Transverse colon (tissue), 4 donors: ENCODE measurements at places on chromosomes 5 and 9. TPM values are rescaled to one million over a fixed set of nuclear protein-coding genes. Genes with fewer than 3 reads are reported as not detected.

Gene CDC20B
- total RNA-seq = not detected

DNA sequence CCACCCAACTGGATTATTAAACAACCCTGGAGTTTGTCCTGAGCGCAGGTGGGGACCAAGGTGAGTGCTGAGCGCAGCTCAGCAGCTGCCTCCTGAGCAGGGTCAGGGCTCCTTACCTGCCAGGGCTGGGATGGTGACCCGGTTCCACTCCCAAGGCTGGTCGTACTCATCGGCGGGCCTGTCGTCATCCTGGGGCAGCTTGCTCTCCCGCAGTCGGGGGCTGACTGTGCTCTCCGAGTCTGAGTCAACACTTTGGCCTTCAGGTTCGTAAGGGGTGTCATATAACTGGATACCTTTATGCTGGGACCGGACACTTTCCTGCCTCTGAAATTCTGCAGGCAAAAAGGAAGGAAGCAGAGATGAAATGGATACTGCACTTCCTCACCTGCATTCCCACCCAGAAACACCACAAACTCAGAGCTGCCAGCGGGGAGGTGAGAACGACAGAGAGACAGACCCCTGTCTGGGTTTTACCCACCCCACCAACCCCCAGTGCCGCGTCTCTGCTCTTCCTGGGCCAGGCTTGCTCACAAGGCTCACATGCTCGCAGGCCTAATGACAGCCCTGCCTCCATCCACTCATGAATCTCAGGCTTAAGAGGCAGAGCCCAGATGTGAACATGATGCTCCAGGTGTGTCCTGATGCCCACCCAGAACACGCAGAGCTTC is 70.7 kb upstream of the SLC25A51 start:
- no peak for DNase-seq

- DNase-seq = no peak
Measured at GRCh38 chr9:36872641-36873040, 161.4 kb downstream of the PAX5 start.

Gene RGS3
- total RNA-seq = 62.7 TPM

DNA sequence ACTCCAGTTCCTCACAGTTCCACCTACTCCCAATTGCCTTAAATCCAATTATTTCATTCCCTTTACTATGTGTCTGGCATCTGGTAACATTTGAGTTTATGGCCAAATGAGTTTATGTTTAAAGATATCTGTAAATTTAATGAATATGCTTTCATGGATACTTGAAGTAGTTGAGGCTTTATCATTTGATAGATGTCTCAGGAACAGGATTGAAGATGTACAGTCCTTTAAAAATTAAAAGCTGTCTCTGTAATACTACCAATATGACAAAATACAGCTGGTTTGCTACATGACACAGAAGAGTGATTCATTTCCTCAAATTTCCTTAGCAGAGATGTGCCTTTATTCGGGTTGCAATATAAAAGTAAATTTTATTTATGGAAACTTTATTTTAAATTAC is 2326.0 kb upstream of the ACO1 start:
- DNase-seq = no peak

- DNase-seq = no peak
Measured at GRCh38 chr5:144210655-144211054, 40.0 kb downstream of the KCTD16 start.

GRCh38 chr5:17088051-17088450 is 129.4 kb upstream of the BASP1 start:
- no peak for DNase-seq

- no peak for DNase-seq
Measured at GRCh38 chr5:40381016-40381415, 298.7 kb upstream of the PTGER4 start.

DNA sequence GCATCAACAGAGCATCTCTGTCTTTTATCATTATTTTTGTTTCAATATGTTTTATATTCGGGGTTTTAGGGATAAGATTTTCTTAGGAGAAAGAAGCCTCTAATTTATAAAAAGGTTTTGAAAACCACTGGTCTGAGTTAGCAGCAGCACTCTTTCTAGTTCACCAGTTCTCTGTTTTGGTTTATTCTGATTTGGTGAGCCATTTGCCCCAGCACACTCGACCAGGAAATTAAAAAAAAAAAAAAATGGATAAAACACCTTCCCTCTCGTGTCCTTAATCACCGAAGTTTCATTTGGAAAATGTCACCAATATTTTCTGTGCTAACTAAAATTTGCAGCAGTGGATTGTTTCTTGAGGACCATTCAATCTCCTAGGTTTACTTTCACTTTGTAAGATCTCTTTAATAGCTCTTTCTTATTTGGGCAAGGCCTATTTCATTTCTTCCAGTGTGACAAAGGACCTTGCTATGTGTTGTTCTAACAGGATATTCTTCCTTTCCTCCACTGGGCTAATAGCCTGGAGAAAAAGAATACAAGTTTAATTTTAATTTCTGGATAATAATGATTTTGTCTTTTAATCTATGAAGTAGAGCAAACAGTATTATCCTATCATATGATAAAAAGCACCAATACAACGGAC is 57.8 kb upstream of the ANXA1 start:
- DNase-seq = no peak

DNA sequence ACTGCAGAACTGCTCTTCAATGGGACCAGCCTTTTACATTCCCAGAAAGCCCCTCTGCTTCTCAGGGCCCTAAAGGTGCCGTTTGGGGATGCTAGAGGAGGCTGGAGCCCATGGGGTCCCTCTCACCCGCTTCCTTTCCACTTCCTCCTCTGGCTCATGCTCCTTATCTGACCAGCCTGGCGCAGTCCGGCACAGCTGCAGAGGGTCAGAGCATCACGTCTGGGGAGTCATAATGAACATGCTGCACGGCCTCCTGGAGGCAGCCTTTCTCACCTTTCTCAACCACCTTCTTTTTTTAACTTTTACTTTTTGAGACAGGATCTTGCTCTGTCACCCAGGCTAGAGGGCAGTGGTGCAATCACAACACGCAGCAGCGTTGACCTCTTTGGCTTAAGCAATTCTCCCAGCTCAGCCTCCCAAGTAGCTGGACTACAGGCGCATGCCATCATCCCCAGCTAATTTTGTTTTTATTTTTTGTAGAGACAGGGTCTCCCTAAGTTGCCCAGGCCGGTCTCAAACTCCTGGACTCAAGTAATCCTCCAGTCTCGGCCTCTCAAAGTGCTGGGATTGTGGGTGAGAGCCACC is 15.1 kb upstream of the TCF7 start:
- no peak for DNase-seq

DNA sequence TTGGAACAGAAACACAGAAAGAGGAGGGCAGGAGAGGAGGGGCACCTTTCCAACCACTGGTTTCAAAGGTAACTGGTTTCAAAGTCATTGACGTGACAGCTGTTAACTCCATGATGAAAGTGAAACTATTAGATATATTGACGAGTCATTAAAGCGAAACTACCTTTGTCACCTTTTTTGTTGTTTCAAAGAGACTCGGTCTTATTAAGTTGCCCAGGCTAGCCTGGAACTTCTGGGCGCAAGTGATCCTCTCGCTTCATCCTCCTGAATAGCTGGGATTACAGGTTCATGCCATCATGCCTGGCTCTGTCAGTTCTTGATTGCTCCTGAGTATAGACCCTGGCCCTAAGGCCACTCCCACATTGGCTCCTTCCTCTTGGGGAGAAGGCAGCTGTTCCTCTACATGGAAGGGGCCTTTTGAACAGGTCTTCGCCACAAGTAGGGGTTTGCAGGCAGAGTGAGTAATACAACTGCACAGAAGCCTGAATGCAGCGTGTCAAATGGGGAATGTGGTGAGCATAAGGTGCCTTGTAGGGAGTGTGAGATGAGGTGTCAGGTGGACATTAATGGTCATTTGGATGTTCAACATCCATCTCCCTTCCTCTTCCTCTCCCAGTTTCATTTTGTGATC is 3.4 kb upstream of the F12 start:
- no peak for DNase-seq

Gene EQTN
- total RNA-seq = 0.64 TPM

DNA sequence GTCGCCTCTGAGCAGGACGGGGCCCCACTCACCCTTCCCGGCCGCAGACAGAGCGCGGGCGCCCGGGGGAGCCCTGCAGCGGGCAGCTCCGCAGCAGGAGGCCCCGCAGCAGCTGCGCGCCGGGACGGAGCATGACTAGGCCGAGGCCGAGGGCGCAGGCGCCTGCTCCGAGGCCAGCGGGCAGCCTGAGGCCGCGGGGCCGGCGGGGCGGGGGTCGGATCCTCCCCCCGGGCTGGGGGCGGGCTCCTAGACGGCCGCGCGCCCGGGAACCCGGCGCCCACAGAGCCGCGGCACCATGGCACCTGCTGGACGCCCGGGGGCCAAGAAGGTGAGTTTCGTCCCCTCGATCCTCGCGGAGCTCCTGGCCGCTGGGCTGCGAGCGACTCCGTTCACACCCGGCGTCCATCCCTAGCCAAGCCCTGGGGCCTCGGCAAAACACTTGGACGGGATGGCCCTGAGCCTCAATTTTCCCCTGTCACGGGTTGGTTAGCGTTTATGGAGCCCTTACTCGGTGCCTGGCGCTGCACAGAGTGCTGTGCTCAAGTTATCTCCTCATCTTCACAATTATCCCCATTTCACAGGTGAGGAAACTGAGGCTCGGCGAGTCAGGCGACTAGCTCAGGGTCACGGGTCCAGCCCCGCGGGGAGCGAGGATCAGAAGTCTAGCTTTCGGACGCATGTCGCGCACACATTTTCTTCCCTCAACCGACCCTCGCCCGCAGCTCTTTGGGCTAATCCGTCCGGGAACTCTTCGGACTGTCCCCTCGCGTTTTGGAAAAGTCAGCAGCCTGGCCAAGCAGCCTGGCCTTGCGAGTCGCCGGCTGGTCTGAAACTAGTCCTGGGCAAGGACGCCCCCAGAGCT is at the start of the genes BHMT2 and DMGDH:
Gene BHMT2 (plus strand): TSS at position 280 of the 862 bp plus-strand sequence. CDS start 16 bp downstream, at position 296.
Gene DMGDH (minus strand): TSS at position 187 of the 862 bp plus-strand sequence. CDS start 54 bp downstream, at position 133.
- peak; percentile 8 for DNase-seq

DNA sequence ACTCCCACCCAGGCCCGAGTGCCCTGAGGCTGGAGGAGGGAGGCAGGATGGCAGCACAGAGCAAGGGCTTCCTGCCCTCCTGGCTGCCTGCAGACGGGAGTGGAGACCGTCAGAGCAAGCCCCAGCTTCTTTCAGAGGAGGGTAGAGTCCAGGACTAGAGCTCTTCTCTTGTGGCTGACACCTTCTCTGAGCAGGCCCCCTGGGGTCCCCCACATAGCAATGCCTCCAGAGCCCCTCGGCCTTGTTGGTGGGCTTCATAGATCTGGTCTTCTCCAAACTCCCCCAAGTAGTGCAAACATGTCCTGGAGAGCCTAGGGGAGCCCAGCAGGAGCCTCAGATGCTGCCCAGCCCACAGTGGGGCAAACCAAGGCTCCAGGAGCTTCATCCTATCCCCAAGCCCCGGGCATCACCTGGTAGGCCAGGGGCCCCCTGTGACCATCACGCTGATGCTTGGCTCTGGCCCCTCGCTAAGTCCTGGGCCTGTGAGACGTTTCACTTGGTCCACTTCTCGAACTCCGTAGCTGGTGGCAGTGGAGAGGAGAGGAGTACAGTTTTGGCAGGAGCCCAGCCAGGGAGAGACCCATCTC is 2.0 kb downstream of the MZB1 start:
- DNase-seq = no peak

DNA sequence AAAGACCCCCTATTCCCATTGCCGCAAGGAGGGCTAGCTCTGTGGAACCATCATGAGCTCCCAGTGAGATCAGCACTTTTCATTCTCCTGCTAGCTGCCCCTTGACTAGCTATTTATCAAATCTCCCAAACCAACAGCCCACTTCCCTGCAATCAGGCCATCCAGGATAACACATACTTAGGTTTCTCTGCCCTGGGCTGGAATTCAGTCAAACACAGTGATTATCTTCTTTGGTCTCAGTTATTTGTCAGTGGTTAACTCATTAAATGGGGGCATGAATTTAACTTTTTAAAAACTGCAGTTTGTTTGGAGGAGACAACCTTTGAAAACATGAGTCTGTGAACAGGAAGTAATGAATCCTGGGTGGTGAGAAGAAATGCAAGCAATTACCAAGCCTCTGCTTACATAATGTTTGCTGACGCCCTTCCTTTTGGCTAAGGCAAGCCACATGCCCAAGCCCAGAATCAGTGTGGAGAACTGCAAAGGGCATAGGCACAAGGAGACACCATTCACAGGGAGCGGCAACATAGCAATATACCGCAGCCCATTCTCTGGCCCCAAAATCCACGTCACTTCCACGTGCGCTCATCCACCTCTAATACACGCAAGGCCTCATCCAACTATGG is 275.0 kb downstream of the DRD1 start:
- DNase-seq = no peak

Gene IDNK
- total RNA-seq = not detected

Gene C5orf63
- total RNA-seq = 13.0 TPM

Gene RAI14
- 14.2 TPM for total RNA-seq

Gene FBXL7
- 5.7 TPM for total RNA-seq
